ENCODE measurements at places on chromosomes 3 and 15. TPM values are rescaled to one million over a fixed set of nuclear protein-coding genes. Genes with fewer than 3 reads are reported as not detected.

GRCh38 chr3:8503871-8504610, 2.4 kb downstream of the LMCD1 start:
- DNase-seq: peak; percentile 49

DNA sequence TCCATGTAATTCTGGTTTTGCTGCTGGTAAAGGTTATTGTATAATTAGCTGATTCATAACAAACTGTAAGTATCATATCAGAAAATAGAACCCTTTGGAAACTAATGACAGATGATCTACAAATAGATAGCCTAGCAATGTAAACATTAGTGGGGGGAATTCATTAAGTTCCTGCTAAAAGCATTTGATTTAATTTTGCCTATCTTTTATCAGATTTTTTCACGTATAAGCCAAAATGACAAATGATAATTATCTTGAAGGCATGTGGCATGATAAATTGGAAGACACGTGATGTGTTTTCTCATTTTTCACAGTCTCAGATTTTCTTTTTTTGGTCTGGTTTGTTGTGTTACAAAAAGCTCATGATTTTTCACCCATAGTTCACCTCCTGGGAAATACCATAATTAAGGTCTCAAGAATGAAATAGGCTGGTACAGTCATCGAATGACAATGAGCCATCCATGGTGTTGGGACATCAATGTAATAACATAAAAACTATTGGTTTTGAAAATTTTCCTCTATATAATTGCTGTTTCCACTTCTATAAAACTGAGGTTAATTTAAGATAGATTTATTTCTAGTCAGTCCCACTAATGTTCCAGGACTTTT, 325.9 kb upstream of the TBL1XR1 start:
- no peak for DNase-seq

PP2D1 gene
- not detected for total RNA-seq

DNA sequence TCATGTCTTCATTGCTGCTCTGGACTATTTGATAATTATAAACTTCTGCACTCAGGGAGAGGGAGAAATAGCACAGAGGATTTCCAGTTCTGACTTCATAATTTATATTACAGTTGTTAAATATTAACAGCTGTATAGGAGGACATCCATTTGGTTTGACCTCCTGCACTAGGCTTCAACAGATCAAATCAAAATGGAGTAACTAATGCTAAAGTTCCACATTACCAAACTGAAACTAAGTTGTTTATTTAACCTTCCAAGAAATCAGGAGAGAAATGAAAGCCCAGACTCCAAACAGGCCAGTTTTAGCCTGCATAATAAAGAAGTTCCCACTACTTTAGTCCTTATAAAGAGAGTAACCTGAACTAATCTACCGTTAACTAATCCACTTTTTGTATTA, 4.6 kb downstream of the PLSCR2 start:
- no peak for DNase-seq

GRCh38 chr15:31522028-31522427, 195.4 kb downstream of the KLF13 start:
- DNase-seq: no peak

DNA sequence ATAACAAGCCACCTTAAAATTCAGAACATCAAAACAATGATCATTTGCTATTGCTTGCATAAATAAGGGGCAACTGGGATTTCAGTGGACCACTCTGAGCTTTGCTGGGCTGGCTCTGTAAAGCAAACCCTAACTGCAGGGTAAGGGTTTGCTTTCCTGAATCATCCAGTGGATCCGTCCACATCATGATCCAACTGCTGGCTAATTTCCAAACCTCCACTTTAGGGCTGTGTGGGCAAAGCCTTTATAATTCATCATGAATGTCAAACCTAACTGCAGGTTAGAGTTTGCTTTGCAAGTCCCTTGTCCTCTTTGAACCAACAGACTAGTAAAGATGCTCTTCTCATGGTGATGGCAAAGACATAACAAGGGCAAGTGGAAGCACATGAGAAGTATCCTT, 76.1 kb downstream of the SYNPR start:
- DNase-seq: peak; percentile 58

DNA sequence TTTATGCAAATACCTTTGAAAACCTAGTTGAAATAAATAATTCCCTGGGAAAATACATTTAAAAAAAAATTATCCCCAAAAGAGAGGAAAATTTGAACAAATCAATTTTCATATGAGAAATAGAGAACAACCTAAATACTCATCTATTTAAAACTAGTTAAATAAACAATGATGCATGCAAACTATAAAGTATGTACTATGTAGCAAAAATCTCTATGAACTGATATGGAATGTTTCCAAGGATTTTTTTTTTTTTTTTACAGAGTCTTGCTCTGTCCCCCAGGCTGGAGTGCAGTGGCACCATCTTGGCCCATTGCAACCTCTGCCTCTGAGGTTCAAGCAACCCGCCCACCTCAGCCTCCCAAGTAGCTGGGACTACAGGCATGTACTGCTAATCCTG, 27.2 kb upstream of the B3GALNT1 start:
- DNase-seq: no peak

TPRA1 gene
- total RNA-seq: 26.8 TPM

All from RPMI7951 (cell line).